Stimulated activated CD8-positive, alpha-beta memory T cell treated with anti-CD3 and anti-CD28 coated beads, Interleukin-7, amount 100 ng/mL, for 1 hour (primary cell): ENCODE measurements at places on chromosomes 4 and X.

DNA sequence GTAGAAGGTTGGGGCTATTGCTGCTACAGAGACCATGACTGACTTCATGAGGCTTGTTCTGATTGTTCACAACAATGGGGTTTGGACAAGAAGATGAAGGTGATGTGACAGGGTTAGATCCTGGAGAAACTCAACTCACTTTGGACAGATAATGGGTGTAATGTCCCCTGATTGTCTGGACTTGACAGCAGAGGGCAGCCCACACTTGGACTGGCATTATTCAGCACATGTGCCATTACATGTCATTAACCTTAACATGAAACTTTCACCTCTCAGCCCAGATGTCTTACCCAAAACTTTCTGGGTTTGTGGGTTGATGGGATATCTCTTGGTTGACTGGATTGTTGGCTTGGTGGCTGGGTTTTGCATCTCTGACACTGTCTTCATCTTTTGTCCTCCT, 101.5 kb downstream of the MXRA5 start:
- no peak for DNase-seq

DNA sequence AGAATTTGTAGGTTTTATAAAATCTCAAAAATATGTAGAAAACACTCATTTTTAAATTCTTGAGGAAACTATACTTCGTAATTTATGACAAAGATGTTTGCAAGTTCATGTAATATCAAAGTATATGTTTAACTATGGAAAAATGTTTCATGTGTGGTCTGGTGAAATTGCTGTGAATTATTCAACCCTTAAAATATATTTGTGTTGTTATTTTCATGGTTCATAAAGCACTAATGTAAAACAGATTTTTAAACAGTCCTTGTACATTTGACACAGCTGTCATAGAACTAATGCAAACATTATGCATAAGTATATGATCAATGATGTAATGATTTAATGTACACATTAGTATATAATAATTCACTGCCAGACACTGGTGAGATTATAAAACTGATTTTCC, 83.1 kb upstream of the ARSJ start:
- DNase-seq = no peak

- DNase-seq = no peak
These were observed 54.5 kb downstream of the HTT start for GRCh38 chr4:3128976-3129375.

DNA sequence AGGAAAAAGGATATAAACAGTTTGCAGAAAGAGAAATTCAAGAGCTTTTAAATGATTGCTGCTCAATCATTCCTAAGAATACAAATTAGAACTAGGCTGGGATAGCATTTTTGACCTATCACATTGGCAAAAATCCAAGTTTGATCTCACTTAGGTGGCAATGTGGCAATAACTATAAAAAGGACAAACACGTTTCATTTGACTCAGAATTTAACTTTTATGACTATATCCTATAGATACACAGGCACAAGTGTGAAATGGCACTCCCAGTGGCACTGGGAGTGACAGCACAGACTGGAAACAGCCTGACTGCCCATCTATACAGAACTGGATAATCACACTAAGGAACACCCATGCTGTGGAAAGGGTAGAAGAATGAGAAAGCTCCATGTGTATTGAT, 11.1 kb downstream of the CENPU start:
- no peak for DNase-seq

GRCh38 chrX:68252664-68253063, 180.6 kb downstream of the OPHN1 start:
- DNase-seq = no peak

DNA sequence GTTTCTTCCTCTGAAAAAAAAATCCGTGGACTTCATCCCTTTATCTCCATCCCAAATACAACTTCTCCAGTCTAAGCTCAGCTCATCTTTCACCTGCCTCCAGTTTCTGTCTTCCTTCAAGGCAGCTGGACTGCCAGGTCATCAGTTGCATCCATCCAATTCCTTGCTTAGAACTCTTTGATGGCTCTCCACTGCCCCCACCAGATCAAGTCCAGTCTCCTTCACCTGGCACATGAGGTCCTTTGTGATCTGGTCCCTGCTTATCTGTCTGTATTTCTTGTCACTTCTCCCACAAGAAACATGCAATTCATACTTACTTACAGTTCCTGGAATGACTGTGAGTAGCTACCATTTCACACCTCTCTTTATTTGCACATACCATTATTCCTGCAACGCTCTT, 33.8 kb downstream of the OTUD6A start:
- no peak for DNase-seq

GRCh38 chr4:52408471-52408870, 250.6 kb downstream of the USP46 start:
- DNase-seq = no peak

DNA sequence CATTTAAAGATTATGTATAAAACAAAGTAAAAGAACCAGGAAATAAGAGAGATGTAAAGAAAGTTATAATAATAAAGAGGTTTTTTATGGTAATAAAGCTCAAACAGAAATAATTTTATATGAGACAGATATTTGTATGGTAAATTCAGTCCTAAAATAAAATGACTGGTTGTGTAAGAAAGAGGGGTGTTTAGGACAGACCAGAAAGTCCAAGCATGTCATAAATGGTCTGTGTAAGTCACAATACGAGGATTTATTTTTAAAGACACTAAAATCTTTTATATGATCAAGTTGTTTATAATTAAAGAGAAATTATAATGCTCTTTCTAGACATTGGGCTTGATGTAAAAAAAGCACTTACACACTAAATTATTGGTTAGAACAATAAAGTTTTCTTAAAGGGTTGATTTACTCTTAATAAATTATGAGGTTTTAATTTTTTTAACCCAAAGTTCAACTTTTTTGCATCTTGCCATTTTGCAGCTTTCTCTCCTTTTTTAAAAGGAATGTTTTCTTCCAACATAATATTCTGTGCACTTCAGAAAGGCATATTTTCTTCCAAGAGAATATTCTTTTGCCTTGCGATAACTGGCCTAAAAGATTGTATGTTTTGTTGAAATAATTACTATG, 61.9 kb upstream of the TCEAL2 start:
- DNase-seq = no peak

- DNase-seq = no peak
These were observed 132.7 kb upstream of the NR3C2 start for GRCh38 chr4:148574911-148575310.

GRCh38 chr4:61379406-61379805, 179.3 kb downstream of the ADGRL3 start:
- no peak for DNase-seq

DNA sequence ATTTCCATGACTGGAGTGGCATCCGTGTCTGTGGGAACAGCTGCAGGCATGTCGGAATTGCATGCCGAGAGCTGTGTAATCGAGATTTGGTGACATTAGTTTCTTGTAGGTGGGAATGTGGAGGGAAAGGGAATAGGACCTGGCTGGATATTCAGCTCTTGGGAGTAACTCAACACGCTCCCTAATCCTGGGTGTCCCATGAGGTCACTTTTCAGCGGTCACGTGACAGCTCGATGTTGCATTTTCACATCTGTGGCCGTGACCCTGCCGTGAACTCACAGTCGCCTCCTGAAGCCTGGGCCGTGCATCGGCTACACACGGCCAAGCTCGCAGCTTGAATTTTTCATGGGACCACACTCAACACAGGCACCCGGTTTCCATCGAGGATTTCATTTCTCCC, 25.8 kb upstream of the PSAPL1 start:
- DNase-seq = no peak
